ENCODE measurements at places on chromosomes 2 and 18.

- DNase-seq, result no peak
Observed at GRCh38 chr2:120029672-120030640, 17.1 kb downstream of the EPB41L5 start.

DNA sequence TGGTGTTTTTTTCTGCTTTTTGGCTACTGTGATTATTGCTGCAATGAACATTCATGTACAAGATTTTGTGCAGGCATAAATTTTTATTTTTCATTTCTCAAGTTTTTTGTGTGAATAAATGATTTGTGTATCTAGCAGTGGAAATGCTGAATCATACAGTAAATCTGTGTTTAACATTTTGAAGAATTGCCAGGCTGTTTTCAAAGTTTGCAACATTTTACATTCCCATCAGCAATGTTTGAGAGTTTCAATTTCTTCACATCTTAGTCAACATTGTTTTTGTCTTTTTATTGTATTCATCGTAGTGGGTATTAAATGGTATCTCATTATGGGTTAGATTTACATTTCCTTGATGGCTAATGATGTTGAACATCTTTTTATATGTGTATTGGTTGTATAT is 98.8 kb upstream of the RBMS1 start:
- no peak for DNase-seq

GRCh38 chr2:240482141-240482540 is 46.7 kb downstream of the GPC1 start:
- no peak for DNase-seq

DNA sequence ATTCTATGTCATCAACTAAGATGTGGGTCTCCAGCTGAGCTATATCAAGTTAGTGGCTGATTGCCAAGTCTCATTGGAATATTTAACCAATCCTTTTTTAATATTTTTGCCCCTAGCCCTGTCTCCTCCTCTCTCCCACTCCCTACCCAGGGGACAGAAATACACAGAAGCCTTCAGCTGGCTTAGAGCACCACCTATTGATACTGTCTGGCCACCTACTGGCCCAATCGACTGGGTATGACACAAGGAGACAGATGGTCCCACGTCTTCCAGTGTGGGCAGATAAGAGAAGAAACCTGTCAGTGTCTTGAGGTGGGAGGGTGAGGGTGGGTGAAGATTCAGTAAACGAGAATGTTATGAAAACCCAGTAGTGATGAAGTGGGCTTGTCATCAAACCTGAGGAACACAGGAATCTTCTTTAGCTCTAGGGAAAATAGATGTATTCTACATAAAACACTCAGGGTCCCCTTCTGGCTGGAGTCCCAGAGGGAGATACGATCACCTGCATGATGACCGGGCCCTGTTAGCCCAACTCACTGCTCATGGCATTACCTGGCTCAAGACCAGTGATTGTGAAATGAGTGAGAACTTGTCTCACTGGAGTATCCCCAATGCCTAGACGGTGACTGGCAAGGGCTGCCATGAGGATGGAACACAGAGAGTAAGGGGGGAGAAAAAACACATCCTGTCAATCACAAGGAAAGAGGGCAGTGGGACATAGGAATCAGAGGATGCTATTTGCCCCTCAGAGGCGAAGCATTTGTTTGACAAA is 26.7 kb downstream of the POLR1A start:
- no peak for DNase-seq

GRCh38 chr2:149486664-149487063 is 100.9 kb downstream of the MMADHC start:
- DNase-seq, result no peak

DNA sequence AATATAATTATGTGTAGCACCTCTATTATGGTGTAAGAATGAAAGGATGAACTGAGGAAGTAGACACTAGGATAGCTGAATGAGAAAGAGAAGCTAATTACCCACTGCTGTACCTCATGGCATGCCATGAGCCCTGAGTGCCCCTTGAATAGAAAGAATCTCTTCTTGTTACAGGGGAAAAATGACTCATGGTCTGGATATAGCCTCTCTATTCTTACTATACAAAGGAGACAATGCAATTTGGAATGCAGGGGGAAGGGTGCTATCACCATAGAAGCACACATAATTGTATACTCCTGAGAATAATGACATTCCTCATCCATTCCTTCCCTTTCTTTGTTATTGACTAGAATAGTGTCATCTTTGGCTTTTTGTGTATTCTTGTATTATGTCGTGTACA is 385.2 kb downstream of the CDH7 start:
- DNase-seq, result no peak

DNA sequence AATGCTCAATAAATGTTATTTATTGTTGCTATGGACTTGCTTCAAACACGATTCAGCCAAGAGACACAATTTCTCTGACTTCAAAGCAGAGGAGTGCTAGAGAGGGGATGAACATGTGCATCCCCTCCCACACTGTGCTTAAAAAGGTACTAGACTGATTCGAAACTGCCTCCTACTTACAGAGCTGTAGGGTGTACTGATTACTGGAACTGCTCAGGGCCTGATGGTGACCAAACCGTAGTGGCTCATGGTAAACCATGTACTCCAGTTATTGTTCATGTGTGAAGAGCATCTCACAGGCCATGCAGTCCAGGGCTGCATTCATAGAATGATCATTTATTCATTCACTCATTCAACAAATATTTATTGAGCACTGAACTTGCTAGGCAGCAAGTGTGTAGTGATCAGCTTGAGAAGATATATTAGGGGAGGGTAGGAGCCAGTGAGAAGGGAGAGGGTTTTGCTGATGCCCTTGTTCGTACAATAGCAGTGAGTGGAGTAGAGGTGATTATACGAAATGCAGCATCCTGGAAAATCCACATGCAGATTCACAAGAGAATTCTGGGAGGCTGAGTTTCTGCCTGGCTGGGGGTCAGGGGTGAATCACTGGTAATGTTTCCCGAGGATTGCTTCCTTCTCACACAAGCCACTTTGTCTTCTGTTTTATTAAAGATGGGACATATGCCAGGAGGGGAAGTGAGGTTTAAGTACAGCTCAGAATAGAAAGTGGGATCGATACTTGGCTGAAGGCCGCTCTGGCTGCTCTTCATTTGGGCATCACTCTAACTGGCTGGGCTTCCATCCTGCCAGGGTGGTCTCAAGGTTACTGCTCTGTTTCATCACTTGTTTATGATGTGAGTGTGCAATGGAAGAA is 245.4 kb downstream of the RAD51AP2 start:
- DNase-seq, result no peak

DNA sequence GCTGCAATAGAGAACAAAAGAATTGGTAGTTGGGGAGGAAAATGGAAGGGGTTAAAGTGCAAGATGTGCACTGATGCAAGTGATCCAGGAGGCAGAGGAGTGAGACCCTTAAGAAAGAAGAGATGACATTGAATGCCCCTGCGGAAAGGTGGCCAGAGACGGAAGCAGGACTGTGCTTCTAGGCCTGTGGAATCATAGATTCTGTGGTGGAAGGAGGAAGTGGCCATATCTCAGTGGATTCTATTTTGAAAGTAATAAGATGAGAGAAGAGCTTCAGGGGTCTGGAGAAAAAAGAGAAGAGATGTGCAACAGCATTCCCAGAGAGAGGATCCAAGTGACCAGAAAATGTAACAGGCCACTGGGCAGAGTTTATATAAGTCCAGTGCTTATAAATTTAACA is 18.6 kb upstream of the GYPC start:
- DNase-seq, result no peak

DNA sequence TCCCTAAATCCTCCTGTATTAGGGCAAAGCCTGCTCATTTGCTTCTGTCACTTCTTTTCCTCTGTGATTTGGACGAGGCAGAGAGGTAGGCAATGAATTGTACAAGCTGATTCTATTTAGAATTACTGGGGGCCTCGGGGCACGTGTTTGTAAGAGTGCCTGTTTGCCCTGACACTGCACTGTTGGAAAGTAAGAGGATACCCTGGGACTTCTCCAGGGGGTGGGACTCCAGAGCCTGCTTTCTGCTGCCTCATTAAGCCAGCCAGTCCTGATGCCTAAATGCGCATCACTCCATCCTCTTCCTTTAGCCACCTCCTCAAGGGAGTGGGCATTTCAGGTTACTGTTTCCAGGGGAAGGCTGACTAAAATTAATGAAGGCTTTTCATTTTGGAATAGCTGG is 134.3 kb downstream of the TDRD15 start:
- no peak for DNase-seq

- no peak for DNase-seq
Observed at GRCh38 chr2:63871864-63872263, 30.2 kb downstream of the UGP2 start.

DNA sequence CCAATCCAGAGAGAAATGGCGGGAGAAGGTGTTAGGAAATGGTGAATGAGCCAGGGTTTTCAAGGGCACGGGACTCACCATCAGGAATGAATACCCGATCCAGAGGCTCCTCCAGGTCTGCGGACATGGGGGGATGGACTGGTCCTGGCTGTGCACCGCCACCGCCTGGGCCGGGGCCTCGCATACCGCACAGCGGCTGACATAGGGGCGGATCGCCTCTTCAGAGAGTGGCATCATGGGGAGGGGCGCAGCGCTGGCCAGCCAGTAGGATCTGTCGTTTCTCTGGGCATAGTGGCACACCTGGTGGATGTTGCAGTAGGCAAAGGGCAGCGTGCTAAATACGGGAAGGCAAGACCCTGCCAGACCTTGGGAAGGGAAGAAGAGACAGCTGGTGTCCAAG is 156.1 kb downstream of the COL4A4 start:
- DNase-seq, result no peak

DNA sequence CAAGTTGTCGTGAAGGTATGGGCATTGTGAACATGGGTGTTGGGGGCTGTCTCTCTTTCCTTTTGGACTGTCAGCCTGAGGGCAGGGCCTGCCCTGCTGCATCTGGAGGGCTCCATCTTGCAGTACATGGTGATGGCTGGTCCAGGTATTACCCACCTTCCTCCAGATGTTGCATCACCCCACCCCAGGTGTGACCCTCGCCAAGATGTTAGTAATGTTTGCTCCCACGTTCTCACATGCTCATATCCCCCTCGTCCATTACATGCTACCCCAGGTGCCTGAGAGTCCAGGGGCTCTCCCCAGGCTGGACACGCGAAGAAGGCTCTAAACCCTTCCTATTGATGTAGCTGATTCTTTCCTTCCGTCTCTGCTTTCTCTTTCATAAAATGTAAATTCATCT is 13.9 kb downstream of the ZAP70 start:
- no peak for DNase-seq

- DNase-seq, result no peak
Observed at GRCh38 chr18:34153711-34154110, 71.0 kb downstream of the NOL4 start.

DNA sequence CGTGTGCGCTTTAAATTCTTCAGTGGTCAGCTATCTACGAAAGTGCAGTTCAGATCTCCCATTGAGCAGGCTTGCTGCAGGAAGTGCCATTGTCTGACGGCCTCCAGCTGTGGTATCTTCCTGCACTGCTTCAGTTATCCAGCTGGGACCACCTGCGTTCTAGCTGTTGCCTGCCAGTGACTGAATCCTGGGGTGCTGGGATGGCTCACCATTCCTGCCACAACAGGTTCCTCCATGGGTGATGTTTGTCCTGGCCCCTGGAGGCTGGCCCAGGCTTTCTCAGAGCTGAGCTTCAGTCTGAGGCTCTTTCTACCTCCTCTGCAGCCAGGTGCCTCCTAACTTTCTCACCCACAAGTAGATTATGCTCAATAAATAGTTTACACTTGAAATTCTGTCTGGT is 498.5 kb upstream of the HS6ST1 start:
- DNase-seq, result no peak

- DNase-seq, result no peak
Observed at GRCh38 chr2:95760806-95761525, 169.2 kb downstream of the TRIM43 start.

DNA sequence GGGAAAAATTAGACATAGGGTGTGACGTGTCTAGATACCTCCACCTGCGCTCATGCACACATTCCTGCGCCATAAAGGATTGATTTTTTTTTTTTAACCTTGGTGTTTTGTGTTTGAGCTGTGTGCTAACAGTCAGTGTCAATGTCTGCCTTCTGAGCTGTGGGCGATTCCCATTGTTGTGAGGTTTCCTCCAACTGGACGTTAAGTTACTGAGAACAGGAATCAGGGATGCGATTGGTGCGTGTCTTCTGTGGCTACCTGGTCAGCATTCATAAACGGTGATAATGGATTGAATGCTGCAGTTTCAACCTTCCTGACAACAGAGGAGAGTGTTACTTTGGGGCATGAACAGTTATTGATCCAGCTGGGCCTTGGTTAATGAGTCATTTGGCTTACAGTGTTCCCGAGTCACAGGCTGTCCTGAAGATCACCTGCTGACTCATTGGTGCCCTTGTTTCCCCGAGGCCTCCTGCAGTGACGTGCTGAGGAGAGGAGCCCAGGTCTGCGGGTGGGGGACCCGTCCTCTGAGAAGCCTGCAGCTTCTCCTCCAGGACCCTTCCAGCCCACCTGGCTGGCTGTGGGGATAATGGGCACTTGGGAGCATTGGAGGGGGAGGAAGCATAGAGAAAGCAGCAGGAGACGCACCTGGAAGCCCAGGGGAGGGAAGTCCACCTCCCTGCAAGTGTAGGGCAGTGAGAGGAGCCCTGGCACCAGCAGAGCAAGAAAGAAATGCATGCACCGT is 25.8 kb upstream of the CABYR start:
- DNase-seq, result no peak

All from left ventricle myocardium inferior (tissue), 1 donor.